ENCODE measurements at places on chromosomes 7 and 10.

DNA sequence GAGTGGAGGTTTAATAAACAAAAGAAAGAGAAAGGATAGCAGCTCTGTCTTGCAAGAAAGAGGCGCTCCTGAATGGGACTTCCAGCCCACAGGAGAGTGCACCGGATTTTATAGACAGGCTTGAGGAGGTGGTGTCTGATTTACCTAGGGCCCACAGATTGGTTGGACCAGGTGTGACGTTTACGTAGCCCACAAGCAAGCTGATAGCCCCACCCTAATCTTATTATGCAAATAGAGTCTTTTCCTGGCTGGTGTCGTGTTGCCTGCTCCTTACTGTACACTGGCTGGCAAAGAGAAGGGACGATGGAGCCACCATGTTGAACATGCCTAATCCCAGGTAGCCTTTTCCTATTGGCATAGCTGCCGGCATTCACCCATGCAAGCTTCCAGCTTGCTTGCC is 319.7 kb upstream of the POM121L12 start:
- no peak for DNase-seq

DNA sequence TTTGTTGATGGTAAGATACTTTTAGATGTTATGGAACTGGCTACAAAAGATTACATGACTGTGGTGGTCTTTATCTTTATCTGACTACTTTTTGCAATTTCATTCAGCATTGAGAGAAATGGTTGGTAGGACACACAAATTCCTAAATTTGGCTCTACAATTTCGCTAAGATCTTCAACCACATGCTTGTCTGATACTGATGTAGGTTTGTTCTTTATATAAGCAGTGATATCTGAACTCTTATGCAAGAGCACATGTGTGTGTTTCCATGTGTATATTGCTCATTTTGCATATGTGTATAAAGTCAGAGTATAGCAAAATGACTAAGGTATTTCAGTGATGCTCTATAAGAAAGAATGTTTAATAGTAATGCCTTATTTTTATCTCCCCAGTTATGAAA is 501.5 kb downstream of the ARL4A start:
- no peak for DNase-seq

GRCh38 chr7:139339025-139339424 is 2.1 kb upstream of the FMC1 start:
- no peak for DNase-seq

GRCh38 chr7:30155481-30155880 is 20.7 kb downstream of the MTURN start:
- no peak for DNase-seq

- no peak for DNase-seq
Observed at GRCh38 chr7:111756687-111757178, 194.4 kb upstream of the IMMP2L start.

GRCh38 chr7:142811154-142811737 is 40.5 kb downstream of the PRSS2 start:
- DNase-seq, result no peak

DNA sequence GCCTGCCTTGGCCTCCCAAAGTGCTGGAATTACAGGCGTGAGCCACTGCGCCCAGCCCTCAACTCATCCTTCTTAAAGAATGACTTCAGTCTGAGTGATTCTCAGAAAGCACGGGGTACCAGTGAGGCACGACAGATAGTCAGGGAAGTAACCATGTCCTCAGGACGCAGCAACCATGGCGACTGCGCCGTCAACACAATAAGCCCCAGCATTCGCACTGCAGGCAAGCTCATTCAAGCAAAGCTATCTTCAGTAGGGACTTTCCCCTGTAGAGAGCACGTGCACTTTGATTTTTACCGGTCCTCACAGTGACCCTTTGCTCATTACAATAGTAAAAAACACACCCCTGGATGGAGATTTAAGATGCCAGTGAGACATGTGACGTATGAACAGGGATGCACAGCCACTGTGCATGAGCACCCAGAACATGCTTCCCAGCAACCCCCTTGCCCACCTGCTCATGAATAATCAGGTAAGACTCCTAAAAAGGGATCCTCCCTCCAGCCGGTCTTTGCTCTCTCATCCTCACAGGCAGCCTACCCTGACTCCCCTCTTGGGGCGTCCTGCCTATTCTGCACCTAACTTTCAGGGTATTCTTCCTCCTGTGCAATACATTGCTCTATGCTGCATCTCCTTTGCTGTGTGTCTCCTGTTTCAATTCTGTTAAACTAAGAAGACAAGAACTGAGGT is 9.1 kb downstream of the WDR86 start:
- DNase-seq, result peak; percentile 69

- DNase-seq, result no peak
Observed at GRCh38 chr10:122390679-122391078, 16.2 kb downstream of the PLEKHA1 start.

GRCh38 chr10:73983096-73984047 is 14.5 kb upstream of the VCL start:
- no peak for DNase-seq

GRCh38 chr10:44925224-44925623 is 14.1 kb downstream of the TMEM72 start:
- DNase-seq, result no peak

DNA sequence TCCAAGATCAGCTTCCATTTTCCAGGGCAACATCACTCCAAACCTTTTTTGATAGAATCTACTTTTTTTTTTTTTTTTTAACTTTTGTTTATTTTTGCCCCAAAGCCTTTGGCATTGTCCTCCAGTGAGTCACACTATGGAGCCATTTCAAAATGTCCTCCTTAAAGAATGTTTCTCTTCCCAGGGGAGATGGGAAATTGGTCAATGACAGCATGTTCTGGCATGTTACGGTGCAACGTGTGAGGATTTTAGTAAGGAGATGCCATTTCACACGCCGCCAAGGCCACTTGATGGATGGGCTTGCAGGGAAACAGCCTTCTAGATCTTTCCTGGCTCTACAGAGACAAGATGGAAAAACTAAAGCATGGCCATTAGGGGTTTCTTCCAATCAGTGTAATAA is 30.7 kb upstream of the TRIL start:
- DNase-seq, result no peak

- no peak for DNase-seq
Observed at GRCh38 chr7:101441890-101442289, 79.2 kb downstream of the COL26A1 start.

GRCh38 chr10:110460111-110460809 is 37.4 kb upstream of the DUSP5 start:
- peak; percentile 29 for DNase-seq

- no peak for DNase-seq
Observed at GRCh38 chr7:129184981-129185670, 3.3 kb upstream of the SMO start.

DNA sequence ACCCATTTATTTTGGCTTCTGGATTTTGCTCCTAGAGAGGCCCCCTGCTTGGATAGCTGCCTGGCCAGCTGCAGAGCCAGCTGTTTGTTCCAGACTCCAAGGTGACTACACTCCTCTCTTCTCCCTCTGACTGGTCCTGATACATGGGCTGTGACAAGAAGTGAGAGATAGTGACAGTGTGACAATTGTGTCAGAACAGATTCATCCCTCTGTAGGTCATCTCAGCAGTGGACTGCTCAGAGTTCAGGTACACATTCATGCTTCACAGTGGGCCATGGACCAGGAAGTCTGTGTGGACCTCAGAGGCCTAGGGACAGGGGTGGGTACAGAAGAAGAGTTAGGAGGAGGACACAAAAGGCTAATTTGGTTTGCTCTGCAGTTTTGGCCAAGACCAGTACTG is 188.2 kb upstream of the MKLN1 start:
- DNase-seq, result no peak

- DNase-seq, result no peak
Observed at GRCh38 chr10:33240931-33241330, 93.5 kb downstream of the NRP1 start.

DNA sequence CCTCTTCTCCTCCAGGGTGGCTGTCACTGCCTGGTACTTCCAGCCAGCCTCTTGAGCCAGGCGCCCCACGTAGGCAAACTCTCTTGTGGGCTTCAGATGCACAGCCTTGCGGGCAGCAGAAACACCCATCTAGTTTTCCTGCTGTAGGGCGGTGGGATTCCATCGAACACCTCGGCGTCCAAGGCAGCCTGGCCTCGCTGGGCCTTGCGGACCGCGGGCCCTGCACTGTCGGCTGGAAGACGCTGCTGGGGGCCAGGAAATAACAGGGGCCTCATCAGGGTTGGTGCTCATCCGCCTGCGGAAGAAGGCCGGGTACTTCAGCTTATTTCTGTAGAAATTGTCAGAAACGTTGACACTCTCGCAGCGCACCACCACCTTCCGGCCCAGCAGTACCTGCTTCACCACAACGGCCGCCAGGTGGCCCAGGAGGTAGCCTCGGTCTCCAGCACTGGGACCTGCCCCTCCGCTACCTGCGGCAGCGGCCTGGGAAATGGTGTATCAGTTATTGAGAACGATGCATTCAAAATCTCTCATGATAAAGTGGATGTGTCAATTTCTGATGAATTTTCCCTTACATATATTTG is 61.1 kb downstream of the WDFY4 start:
- DNase-seq, result no peak

DNA sequence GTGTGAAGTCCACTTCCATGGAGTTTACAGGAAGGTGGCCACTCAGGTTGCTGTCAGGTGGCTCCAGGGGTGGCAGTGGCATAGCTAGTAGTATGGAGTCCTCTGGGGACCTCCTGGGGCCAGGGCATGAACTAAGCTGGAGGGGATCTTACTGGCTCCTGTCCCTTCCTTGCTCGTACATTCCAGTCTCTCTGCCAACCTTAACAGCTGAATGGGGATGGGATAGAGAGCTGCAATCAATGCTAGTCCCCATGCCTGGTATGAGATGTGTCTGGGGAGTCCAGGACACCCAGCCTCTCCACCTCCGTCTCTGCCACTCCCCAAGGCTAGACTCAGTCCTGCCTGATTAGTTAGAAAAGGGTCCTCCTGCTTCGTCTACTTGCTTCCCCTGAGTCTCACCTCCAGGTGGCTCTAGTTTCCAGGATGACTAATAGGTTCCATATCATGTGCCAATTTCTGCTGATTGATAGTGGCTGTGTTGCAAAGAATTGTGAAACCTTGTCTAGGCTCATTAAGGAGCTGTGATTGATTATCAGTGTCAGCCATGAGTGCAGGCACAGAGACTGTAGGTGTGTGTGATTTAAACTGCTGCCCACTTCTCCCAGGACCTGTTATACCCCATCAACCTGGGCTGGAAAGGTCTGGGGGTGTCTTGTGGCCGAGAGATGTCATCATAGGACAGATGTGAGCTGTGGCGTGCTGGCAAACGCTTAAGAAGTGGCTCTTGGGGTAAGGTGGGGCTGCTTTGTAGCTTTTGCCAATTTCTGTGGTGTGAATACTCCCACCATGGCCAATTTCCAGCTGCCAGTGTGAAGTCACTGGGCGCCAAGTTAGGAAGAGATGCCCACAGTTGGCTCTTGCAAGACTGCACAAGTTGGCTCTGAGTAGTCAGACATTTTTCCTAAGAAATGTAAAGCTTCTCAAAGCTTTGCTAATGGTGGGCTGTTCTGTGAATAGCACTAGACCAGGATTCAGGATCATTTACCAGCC is 59.8 kb downstream of the COL13A1 start:
- no peak for DNase-seq

GRCh38 chr10:23065181-23065948 is 30.0 kb upstream of the MSRB2 start:
- DNase-seq, result no peak

DNA sequence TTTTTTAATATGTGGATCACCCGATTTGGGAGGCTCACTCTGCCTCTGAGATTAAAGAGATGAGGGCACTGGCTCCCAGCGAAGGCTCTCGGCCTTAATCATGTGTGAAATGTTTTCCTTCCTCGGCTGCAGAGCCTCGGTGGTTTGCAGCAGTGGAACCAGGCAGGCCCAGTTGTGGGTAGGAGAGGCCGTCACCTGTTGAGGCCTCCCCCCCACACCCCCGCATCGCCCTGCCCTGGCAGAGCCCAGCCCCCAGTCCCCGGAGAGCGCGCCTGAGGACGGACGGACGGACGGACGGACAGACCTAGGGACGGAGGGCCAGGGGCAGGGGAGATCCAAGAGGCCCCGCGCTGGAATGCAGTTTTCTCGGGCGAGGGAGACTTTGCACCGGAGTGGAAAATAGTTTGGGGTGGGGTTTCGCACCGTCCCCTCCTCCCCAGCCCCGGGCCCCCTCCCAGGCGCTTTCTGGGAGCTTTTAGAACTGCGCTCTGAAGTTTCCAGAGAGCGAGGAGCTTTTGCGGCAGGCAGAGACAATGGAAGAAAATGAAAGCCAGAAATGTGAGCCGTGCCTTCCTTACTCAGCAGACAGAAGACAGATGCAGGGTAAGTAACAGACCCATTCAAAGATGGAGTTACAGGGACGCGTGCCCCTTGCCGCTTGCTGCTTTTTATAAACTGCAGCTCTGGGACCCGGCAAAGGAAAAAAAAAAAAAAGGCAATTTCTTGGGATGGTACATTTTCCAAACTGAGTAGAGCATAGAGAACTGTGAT is at the start of gene KIAA1217:
Gene KIAA1217, plus strand, starts transcription at position 478 of the 771 bp plus-strand sequence. Its CDS starts 56 bp downstream, at position 534.
- no peak for DNase-seq

GRCh38 chr10:92381543-92381954 is 90.6 kb downstream of the MARCHF5 start:
- no peak for DNase-seq

DNA sequence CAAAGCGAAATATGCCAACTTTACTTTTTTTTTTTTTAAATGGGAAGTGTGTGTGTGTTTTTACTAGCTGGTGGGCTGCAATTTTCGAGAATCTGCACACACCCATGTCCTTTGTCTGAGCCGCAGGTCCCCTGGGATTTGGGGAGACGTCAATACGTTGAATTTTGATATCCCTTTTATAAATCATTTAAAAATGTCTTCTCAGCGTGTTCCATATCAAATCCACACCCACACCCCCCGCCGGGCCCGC is 404 bp upstream of the FMC1 start:
- DNase-seq, result no peak

DNA sequence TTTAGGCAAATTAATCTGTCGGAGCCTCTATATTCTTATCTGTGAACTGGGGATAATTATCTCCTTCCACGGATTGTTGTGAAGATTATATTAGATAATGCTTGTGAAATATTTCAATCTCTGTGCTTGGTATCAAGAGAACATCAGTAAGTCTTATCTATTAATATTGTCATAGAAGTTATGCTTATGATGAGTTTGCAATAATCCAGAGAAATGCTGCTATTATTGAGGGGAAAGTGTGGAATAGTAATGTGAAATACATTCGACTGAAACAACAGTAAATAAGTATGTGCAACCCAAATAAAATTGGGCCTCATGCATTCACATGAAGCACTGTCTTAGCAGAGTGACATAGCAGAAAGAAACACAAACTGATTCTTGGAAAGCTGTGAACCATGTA is 13.7 kb downstream of the RHOBTB1 start:
- DNase-seq, result no peak
